Activated naive CD8-positive, alpha-beta T cell treated with anti-CD3 and anti-CD28 coated beads, Interleukin-2, amount 50 U/mL, for 24 hours (primary cell): ENCODE measurements at places on chromosomes 5 and 9.

DNA sequence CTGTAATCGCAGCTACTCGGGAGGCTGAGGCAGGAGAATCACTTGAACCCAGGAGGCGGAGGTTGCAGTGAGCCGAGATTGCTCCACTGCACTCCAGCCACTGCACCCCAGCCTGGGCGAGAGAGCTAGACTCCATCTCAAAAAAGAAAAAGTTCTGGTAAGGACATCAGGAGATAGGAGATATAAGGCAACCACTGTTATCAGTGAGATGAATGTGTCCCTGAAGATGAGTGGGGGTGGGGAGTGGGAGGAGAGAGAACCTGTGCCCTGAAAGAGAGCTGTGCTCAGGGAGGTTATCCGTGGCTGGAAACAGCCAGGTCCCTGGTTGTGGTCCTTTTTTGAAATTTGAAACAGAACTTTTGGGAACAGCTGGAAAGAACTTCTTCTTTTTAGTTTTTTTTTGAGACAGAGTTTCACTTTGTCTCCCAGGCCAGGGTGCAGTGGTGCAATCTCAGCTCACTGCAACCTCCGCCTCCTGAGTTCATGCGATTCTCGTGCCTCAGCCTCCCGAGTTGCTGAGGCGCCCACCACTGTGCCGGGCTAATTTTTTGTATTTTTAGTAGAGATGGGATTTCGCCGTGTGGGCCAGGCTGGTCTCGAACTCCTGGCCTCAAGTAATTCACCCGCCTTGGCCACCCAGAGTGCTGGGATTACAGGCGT is 2.6 kb downstream of the PTPA start:
- DNase-seq: no peak

- DNase-seq: no peak
These were observed 74.7 kb upstream of the MAN2A1 start for GRCh38 chr5:109614981-109615380.

DNA sequence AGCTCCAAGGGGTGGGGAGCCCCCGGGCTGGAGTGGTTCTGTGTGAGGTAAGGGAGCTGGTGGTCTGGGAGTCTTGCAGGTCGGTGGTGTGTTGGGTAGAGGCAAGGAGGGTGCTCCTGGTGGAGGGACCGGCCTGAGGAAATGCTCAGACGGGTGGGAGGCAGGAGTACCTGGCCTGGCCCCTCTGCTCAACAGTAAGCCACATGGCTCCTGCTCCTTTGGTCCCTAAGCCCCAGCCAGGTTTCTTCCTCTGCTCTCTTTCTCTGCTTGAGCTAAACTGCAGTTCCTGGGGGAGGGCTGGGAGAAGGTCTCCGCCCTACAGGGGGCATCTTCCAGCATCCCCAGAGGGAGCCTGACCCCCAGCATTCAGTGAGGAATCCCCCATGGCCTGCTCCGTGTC is 17.2 kb downstream of the TSPAN17 start:
- DNase-seq: no peak

GRCh38 chr5:82982846-82983245 is 94.3 kb downstream of the TMEM167A start:
- no peak for DNase-seq
